Gastrocnemius medialis (tissue), 4 donors: ENCODE measurements at places on chromosomes 2 and 18. TPM values are rescaled to one million over a fixed set of nuclear protein-coding genes. Genes with fewer than 3 reads are reported as not detected.
A peak's percentile ranks its signal among the peaks of the same experiment; 100 is the strongest.

The MYL12A gene
- total RNA-seq, result 2,222 TPM

DNA sequence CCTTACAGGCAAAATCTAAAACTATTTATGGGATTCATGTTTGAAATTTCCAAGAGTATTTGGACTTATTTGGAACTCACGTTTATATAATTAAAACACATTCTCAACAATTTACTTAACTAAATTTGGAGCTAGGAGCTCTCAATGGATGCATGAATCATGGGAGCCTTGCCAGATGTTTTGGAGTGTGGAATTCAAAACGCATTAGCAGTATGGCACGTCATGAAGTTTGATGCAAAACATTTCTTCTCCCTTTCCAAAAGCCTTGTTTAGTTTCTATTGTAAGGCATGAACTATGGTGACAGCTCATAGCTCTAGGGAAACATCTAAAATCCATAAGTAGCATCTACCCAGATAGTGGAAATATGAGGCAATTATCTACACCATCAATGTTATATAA is 701.6 kb downstream of the SATB2 start:
- DNase-seq, result no peak
- H3K27ac ChIP-seq, result no peak overlapping the region

- H3K27ac ChIP-seq, result peak overlapping the region; percentile 81
- peak overlapping the region; percentile 63 for H3K4me3 ChIP-seq
- peak; percentile 31 for DNase-seq
- H3K36me3 ChIP-seq, result no peaks in the 10 kb centered on the region
- no peaks in the 10 kb centered on the region for H3K4me1 ChIP-seq
These were observed 26.6 kb upstream of the NOTO start for GRCh38 chr2:73175663-73176204.

DNA sequence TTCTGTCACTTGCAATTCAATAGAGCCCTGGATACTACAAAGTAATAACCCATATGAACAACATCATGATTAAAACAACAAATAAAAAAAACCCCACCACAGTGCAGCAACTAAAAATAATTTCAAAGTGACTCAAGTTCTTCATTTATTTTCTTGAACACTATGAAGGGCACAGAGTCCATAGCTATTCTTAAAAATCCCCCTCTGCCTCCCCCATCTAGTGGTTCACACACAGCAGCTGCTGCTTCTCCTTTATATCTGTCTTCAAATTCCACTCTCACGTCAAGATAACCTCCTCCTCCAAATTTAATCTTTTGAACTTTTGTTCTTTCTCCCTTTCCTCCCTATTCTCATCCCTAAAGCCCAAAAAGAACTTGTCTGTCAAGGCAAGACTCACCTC is 591.3 kb downstream of the ZEB2 start:
- H3K36me3 ChIP-seq, result no peaks in the 10 kb centered on the region
- H3K4me1 ChIP-seq, result no peaks in the 10 kb centered on the region
- no peak overlapping the region for H3K4me3 ChIP-seq
- H3K27me3 ChIP-seq, result no peaks in the 10 kb centered on the region
- DNase-seq, result no peak
- H3K27ac ChIP-seq, result no peak overlapping the region

The FEV gene
- not detected for total RNA-seq

DNA sequence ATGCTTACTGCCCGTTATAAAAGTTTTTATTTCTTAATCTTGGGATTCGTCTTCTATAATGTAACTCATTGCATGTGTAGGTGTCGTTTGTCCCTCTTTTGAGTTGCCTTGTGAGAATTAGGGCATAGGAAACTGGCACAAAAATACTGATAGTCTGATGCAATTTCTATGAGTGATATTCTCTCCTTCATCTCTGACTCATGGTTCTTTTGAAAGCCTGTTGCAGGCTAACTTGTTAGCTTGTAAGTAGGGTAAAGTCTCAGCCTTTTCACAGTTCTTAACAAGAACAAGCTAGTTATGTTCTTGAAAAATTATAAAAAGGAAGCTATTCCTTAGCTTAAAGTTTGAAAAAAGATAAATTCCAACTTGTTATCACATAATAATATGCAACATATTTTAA is 1085.4 kb upstream of the NRXN1 start:
- DNase-seq, result no peak
- H3K27me3 ChIP-seq, result no peaks in the 10 kb centered on the region
- H3K4me3 ChIP-seq, result no peak overlapping the region
- no peaks in the 10 kb centered on the region for H3K36me3 ChIP-seq
- no peaks in the 10 kb centered on the region for H3K4me1 ChIP-seq

- no peaks in the 10 kb centered on the region for H3K36me3 ChIP-seq
- no peak overlapping the region for H3K4me3 ChIP-seq
- no peak for DNase-seq
- peaks cover 1% of the 10 kb centered on the region for H3K4me1 ChIP-seq
- H3K27ac ChIP-seq, result no peak overlapping the region
These were observed 163.2 kb upstream of the KLF7 start for GRCh38 chr2:207328944-207329386.

DNA sequence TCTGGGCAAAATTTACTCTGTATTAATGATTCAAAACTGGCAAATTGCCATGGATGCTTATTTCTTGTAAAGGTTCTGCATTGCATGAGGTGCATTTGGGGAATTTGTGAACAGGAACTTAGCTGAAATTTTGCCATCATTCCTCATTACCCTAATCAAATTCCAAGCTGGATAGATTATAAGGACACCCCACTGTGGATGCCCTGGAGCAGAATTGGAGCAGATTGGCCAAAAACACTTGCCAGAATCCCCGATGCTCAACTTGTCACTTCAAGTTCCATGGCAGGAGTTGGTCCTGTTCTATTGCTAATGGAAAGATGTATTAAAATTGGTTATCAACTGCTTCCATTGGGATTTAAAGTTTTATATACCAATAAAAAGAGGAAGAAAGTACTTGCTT is 237.9 kb downstream of the CCDC102B start:
- no peak overlapping the region for H3K27ac ChIP-seq
- H3K4me3 ChIP-seq, result no peak overlapping the region
- no peaks in the 10 kb centered on the region for H3K27me3 ChIP-seq
- no peak for DNase-seq
- no peaks in the 10 kb centered on the region for H3K4me1 ChIP-seq
- no peaks in the 10 kb centered on the region for H3K36me3 ChIP-seq

DNA sequence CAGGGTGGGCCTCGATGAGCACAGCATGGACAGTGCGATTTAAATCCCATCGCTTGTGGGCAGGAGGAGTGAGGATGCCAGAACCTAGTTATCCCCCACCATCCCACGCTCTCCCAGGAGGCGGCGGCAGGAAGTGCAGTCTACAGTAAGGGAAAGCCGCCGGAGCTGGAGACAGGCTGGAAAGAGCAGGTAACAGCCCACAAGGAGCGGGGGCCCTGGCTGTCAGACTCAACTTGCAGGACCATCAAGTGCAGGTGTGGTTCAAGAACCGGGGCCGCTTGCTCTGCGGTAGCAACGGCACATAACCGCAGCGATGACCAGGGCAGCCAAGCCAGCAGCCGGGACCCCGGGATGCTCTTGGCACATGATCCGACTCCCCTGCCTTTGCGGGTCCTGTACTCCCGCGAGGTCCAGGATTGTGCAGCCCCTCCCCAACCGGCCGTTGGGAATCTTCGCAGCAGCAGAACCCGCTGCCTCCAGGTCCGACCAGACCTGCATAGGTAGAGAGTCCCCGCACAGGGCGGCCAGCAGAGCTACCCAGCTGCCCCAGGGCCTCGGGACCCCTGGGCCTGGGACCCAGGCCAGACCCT is 82.1 kb downstream of the BIN1 start:
- H3K4me3 ChIP-seq, result peak overlapping the region; percentile 53
- peaks cover 10% of the 10 kb centered on the region for H3K4me1 ChIP-seq
- H3K27me3 ChIP-seq, result peaks cover 37% of the 10 kb centered on the region
- no peak overlapping the region for H3K27ac ChIP-seq
- no peak for DNase-seq
- H3K36me3 ChIP-seq, result no peaks in the 10 kb centered on the region

The CYP26B1 gene
- total RNA-seq, result 2.0 TPM

GRCh38 chr2:167298017-167298416 is 409.7 kb downstream of the XIRP2 start:
- H3K27me3 ChIP-seq, result peaks cover 53% of the 10 kb centered on the region
- no peak overlapping the region for H3K4me3 ChIP-seq
- H3K36me3 ChIP-seq, result no peaks in the 10 kb centered on the region
- DNase-seq, result no peak

DNA sequence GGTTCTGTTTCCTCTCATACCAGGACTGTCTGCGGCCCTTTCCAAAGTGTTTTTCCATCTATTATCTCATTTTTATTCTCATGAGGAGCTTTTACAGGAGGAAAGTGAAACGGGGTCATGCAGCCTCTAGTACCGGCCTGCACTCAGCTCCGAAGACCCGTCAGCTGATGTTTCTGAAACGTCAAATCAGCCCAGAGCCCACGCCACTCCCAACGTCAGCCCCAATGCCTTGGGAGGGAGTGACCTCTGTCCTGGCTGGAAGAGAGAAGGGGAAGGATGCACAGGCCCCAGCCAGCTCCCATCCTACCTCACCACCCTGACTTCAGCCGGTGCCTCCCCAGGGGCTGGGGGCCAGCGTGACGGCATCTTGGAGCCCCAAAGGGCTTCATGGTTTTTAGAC is 58.5 kb downstream of the ADCY3 start:
- H3K4me3 ChIP-seq, result no peak overlapping the region
- H3K4me1 ChIP-seq, result no peaks in the 10 kb centered on the region
- peak overlapping the region; percentile 72 for H3K27ac ChIP-seq

The SLC25A52 gene
- total RNA-seq, result not detected

The ATP6V1C2 gene
- not detected for total RNA-seq

DNA sequence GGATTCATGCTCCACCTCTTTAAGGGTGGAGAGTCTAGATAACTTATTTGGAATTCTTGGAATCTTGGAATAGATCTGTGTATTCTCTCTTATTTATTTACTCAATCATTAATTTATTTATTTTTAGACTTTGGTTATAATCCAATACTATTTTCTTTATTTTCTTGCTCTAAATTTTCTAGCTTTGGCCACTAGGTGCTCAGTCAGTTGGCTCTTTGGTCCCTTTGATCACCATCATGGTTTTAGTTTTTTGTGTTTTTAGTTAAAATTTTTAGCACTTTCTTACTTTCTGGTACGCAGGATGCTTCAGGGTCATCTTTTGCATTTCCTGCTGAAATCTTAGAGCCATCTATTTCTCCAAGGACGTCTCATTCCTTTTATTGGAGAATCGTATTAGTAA is 5.2 kb upstream of the PLEK start:
- H3K4me3 ChIP-seq, result no peak overlapping the region
- H3K4me1 ChIP-seq, result no peaks in the 10 kb centered on the region
- no peaks in the 10 kb centered on the region for H3K36me3 ChIP-seq
- H3K27ac ChIP-seq, result no peak overlapping the region

The CFAP65 gene
- not detected for total RNA-seq

The EMILIN2 gene
- 5.9 TPM for total RNA-seq

DNA sequence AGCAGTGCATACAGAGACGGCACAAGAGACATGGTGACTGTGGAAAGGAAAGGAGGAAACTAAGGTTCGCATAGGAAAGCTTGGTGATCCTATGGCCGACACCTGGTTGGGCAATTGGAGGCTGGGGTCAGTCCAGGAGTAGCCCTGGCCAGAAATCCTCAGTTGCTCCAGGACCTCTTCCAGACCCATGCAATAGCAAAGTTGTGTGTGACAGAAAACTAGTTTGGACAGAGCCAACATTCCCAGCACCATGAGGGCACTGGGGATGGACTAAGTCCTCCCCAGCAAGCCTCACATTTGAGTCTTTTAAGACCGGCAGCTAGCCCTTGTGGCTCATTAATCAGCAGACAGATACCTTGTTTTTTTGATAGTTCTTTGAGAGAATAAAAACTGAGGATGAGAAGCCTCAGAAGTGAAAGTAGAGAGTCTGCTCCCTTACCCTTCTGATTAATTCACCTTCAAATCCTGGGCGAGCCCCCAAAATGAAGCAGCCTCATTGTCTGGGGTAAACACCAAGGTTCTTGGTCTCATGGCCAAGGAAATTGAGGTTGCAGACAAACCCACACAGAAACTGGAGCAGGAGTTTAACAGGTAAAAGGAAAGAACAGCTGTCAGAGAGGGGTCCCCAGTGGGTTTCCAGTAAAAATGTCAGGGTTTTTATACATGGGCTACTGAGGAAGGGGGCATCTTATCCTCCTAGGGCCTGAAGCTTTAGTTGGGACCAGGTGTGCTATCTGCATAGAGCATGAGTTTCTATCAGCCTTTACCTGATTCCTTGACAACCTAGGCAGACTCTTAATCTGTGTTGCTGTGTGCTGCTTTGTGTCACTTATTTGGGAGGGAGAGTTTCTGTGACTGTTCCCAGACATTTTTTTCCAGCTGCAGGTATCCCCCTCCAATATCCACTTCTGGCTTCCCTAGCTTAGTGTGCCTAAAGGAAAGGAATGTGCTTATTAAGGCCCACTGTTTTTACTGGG is 39.1 kb downstream of the STK17B start:
- H3K36me3 ChIP-seq, result no peaks in the 10 kb centered on the region
- no peak overlapping the region for H3K4me3 ChIP-seq
- no peak for DNase-seq
- H3K27me3 ChIP-seq, result no peaks in the 10 kb centered on the region
